RPMI8226 (cell line): ENCODE measurements at places on chromosomes 5 and 9.

GRCh38 chr5:179432547-179432946 is 87.3 kb upstream of the ADAMTS2 start:
- no peak for DNase-seq

DNA sequence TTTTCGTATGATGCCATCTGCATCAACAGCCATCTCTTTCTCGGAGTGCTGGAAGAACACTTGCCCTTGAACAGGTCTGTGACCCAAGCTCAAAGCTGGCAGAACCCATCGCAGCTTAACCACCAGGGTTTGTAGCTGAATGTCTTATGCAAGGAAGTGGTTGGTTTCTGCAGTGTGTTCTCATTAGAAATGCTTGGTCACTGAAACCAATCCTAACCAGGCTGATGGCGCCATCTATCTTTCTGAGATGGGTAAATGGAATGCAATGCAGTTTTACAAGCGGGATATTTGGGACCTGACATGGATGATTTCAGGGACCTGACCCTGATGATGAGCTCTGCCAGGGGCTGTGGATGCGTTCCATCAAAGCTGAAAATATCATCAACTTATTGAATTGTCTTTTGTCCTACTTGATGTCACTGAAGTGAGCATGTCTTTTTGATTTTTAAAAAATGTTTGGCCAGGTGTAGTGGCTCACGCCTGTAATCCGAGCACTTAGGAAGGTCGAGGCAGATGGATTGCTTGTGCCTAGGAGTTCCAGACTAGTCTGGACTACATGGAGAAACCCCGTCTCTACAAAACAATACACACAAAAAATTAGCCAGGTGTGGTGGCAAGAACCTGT is 28.7 kb downstream of the DMRT3 start:
- DNase-seq, result peak; percentile 66

DNA sequence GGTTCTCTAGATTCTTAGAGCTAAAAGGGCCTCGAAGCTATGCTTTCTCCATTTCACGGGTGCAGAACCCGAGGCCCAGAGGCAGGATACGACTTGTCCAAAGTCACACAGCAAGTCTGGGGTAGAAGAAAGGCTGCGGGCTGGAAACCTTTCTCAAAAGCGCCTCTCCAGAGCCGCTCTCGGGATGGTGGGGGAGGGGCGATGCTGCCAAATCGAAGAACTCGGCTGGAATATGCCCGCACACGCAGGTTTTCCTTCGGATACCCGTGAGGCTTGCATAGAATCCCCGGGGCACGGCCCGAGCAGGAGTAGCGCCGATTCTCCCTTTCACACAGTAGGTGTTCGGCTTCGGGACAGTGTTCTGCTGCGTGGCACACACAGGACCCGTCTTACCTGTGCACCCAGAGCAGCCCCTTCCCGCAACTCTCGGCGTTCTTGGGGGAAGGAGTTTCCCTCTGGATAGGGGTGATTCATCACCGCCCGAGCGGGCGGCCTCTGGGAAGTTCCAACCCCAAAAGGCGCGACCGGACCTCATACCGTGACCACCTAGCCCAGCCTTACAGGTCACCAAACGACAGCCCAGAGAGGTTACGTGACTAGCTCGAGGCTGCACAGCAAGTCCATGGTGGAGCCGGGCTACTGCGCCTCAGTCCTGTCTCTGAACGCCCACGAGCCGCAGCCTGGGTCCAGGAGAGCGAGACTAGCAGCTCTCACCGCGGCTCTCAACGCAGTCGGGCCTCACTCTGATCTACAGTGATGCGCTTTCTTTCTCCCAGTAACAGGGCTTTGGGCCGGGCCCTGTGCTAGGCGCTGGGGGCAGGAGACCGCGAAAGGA is 4.1 kb downstream of the PAX5 start:
- DNase-seq, result no peak

DNA sequence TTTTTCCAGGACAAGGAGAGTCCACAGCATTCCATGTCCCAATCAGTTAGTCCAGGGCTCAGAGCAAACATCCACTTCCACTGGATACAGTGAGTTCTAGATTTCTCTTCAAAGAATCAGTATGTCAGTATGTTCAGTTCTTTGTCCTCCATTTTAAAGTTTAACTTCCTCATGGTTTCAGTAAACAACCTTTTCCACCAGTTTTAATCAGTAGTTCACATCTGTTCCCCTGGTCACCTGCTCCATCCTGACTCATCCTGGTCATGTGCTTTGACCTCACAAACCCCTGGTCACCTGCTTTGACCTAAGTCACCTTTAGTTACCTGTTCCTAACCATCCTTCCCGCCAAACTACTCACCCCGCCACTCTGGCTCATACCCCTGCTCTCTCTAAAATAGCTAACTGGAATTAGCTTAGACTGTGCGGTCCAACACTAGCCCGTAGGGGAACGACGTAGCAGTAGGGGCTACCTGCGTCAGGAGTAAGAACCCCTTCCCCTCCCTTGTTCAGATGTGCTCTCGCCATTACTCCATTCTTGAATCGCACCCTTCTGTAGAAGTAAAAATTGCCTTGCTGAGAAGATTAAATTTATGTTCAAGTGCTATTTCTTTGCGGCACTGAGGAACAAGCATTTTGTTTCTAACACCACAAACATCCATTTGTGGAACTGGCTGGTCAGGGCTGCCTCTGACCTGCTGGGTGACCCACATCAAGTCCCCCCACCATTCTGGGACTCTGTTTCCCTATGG is 5.5 kb downstream of the ENG start:
- no peak for DNase-seq

DNA sequence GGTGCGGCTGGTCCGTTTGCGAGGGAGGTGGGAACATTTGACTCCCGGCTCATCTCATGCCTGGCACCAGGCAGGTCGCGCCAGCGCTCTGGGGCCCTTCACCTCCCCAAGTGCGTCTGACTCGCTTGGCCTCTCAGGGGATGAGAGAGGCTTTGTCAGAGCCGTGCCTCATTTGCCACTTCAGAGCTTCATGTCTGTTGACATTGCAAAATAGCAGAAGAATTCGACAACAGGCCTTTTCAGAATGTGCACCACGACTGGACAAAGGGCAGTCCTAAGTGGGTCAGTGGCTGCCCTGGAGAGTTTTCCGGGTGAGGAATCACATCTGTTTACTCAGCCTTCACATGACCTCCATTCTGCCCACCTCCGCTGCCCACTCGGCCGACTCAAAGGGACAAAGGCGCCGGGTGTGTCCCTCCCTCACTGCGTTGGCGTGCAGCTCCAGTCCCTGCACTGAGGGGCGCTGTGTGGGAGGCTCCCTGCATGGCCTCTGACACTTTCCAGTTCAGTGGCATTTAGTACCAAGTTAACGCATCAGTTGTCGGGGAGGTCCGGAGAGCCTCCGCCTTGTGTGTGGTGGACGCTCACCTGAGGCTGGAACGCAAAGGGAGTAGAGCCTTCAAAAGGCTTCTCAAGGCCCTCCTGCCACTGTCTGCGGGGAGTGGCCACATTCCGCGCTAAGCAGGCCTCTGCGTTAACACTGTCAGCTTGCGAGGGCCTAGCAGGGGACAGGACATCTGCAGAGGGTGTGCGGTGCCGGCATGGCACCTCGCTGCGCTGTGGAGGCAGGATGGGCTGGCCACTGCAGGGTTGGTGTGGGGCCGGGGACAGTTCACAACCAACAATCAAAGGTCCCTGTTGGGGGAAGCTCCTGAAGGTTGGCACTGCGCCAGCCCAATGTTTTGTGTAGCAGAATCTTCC is 171.5 kb downstream of the NXNL2 start:
- DNase-seq, result no peak
